ENCODE measurements at places on chromosomes 5 and 9. TPM values are rescaled to one million over a fixed set of nuclear protein-coding genes. Genes with fewer than 3 reads are reported as not detected.

GRCh38 chr9:133714606-133715294 lies 23.4 kb downstream of the SARDH start:
- H3K4me3 ChIP-seq, result no peak overlapping the region
- H3K36me3 ChIP-seq, result no peaks in the 10 kb centered on the region
- H3K27me3 ChIP-seq, result peaks cover 2% of the 10 kb centered on the region
- H3K4me1 ChIP-seq, result peaks cover 3% of the 10 kb centered on the region

GRCh38 chr9:27395484-27395921 lies 98.6 kb upstream of the EQTN start:
- H3K36me3 ChIP-seq, result no peaks in the 10 kb centered on the region
- H3K4me3 ChIP-seq, result no peak overlapping the region
- no peaks in the 10 kb centered on the region for H3K4me1 ChIP-seq
- H3K27ac ChIP-seq, result no peak overlapping the region
- no peak for DNase-seq

MEGF9 gene
- 4.9 TPM for total RNA-seq

GRCh38 chr9:37555786-37556185 lies 20.4 kb downstream of the FBXO10 start:
- no peaks in the 10 kb centered on the region for H3K4me1 ChIP-seq
- no peak overlapping the region for H3K27ac ChIP-seq
- H3K4me3 ChIP-seq, result no peak overlapping the region

DNA sequence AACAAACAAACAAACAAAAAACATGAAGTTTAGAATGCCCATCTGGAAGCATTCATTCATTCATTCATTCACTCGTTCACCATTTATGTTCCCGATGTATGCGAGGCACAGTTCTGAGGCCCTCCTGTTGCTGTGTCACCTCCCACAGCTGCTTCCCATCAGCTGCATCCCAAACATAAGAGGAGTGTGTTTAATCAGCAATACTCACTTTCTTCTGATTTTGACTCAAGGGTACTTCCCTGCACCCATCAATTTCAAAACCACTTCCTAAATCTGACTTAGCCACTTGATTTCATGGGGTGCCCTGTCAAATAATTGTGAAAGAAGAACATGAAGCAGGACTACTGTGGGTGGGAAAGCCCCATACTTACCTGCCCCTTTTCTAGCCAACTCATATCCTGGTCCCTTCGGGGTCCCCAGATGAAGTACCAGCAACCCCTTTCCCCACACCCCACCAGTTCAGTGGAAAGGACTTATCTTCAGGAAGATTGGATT lies 128.0 kb upstream of the IL12B start:
- DNase-seq, result peak; percentile 66
- H3K4me1 ChIP-seq, result peaks cover 43% of the 10 kb centered on the region
- peak overlapping the region; percentile 75 for H3K27ac ChIP-seq
- H3K4me3 ChIP-seq, result peak overlapping the region; percentile 33
- H3K36me3 ChIP-seq, result peaks cover 2% of the 10 kb centered on the region

GRCh38 chr5:95035891-95036685 lies 248.8 kb downstream of the MCTP1 start:
- no peak overlapping the region for H3K27ac ChIP-seq
- no peak for DNase-seq
- no peak overlapping the region for H3K4me3 ChIP-seq

SPATA31A3 gene
- not detected for total RNA-seq

DNA sequence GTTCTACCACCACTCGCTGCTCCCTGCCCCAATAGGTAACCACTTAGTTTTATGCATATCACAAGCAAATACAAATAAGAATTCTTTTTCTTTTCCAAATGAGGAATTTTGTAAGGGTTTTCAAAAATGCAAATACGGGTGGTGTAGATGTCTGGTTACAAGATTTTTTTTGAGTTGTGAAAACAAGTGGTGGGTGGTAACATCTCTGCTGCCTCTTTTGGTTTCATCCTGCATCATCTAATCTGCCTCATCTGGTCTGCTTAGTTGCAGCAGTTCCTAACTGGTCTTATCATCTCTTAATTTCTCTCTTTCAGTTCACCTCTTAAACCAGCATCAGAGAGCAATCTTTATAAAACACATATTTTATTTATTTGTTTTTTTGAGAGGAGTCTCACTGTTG lies 5.3 kb downstream of the NFX1 start:
- H3K27me3 ChIP-seq, result no peaks in the 10 kb centered on the region
- peaks cover 70% of the 10 kb centered on the region for H3K4me1 ChIP-seq
- H3K36me3 ChIP-seq, result peaks cover 77% of the 10 kb centered on the region
- no peak for DNase-seq
- H3K27ac ChIP-seq, result peak overlapping the region; percentile 55

CARTPT gene
- not detected for total RNA-seq

MYORG gene
- 1.4 TPM for total RNA-seq

DBH gene
- not detected for total RNA-seq
